Fibroblast of skin of right biceps (primary cell): ENCODE measurements at places on chromosomes 16 and 17.

DNA sequence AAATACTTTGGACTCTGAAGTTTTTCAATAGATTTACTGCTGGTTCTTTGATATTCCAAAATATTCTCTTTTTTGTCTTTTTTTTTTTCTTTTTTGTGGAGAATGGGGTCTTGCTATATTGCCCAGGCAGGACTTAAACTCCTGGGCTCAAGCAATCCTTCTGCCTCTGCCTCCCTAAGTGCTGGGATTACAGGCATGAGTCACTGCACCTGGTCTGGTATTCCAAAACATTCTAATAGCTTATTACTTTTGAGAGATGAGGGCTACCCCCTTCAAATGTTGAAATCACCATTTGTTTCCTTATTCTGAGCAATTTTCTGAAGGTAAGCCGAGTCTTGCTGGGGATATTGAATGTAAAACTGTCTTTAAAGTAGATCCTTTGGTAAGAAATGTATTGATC is 55.0 kb upstream of the TEX2 start:
- DNase-seq = no peak

GRCh38 chr17:41329279-41329948 is 13.9 kb upstream of the KRTAP17-1 start:
- DNase-seq = peak; percentile 58

DNA sequence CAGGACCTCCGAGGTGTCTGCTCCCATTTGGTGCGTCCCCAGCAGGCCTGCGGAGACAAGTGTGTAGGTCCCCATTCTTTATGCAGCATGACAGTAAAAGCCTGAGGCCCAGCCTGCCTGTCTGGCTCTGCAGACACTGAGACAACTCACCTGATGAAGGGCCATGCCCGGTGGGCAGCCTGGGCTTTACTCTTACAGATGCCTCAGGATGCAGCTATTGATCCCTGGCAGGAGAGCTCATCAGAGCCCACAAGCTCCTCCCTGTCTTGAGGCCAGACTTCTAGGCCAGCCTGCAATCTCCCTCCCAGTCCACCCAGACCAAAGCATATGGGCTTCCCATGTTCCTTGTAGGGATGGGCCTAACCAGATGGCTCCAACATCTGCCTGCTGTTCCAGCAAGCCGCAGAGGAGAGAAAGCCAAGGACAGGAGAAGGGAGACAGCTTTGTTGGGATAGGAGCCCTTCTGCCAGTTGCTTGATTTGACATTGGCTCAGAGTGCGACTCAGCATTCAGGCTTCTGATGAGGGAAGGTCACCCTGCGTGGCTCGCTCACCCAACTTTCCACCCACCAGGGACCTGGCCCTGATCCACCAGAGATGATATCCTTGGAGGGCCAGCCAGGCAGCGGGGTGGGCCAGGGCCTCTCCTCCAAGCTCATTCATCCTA is 87.5 kb downstream of the SOCS1 start:
- no peak for DNase-seq

- no peak for DNase-seq
These were observed 13.8 kb downstream of the SMIM5 start for GRCh38 chr17:75647061-75647460.

DNA sequence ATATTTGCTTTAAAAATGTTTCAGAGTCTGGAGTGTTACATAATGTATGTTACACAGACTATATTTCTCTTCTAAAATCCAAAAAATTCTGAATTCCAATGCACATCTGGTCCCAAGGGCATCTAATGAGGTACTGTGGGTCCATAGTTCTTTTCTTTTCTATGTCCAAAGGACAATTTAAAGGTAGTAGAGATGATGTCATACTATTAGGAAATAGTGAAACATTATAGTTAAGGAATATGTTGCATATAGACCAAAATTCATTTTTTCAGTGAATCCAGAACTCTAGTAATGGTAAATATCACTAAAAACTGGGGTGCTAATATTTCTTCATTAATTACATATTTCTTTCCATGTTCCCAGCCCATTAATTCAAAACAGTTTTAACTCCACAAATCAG is 23.0 kb downstream of the NME2 start:
- DNase-seq = no peak

- no peak for DNase-seq
These were observed 33.5 kb upstream of the DOC2B start for GRCh38 chr17:214881-215331.

DNA sequence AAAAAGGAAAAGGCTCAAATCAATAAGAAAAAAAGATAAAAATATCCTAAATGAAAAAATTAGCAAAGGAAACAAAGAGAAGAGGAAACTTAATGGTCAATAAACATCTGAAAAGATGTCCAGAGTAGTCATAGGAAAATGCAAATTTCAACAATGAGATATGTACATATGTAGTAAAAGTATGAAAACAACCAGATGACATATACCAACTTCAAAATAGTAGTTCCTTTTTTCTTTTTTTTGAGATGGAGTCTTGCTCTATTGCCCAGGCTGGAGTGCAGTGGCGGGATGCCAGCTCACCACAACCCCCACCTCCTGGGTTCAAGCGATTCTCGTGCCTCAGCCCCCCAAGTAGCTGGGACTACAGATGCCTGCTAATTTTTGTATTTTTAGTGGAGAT is 21.7 kb upstream of the NFAT5 start:
- DNase-seq = no peak

DNA sequence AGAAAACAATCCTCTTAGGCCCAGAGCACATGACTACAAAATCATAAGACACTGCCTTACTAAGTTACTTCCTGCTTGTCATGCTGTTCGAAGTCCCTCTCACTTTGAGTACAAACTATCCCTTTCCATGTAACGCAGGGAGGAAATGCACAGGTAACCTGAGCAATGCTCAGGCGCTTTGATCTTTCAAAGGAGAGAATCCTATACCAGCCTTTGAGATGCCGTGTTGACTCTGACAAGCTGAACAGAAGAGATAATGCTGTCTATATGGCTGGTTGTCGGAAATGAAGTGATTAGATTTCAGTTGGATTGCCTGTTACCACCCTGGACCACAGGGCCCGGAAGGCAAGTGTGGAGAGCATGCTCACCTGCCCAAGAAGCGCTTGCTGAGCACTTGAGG is 75.9 kb downstream of the CDH11 start:
- DNase-seq = no peak
